ENCODE measurements at places on chromosomes 16 and 17.

DNA sequence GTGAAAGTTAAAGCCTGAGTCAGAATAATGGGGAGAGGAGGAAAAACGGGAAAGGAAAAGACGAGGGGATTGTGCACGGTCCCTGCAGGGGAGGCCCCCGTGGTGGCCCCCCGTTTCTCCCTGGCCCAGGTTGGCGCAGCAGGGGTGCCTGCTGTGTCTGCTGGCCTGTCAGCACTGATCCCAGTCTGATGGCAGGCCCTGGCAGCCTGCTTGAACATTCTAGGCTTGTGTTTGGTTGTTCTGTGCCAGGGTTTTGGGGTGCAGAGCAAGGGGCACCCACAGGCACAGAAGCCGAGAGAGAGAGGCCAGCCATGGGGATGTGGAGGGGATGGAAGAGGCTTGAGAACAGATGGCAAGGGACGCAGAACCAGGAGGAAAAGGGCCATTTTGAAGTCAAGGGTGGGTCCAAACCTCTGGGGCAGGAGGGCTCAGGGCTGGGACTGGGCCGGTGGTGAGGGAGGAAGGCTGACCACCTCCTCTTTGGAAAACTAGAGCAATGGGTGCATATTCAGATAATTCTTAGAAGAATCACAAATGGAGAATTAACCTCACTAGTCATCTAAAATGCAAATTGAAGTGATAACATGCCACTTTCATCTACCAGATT lies 35.9 kb downstream of the TBX4 start:
- DNase-seq, result no peak

GRCh38 chr16:29905668-29906067 lies 5.4 kb downstream of the ASPHD1 start:
- DNase-seq, result no peak

GRCh38 chr17:39602533-39603303 lies 5.0 kb downstream of the NEUROD2 start:
- no peak for DNase-seq

GRCh38 chr17:28379814-28380801 lies 8.6 kb downstream of the SARM1 start:
- no peak for DNase-seq

GRCh38 chr16:10121491-10121890 lies 60.7 kb downstream of the GRIN2A start:
- DNase-seq, result no peak

GRCh38 chr16:57536306-57537193 lies at the start of gene CCDC102A:
Gene CCDC102A (minus strand): TSS chr16:57536571. CDS start chr16:57529177, 7,394 bp downstream.
- DNase-seq, result no peak

- no peak for DNase-seq
Measured at GRCh38 chr17:67528751-67529436, 151.8 kb downstream of the PITPNC1 start.

DNA sequence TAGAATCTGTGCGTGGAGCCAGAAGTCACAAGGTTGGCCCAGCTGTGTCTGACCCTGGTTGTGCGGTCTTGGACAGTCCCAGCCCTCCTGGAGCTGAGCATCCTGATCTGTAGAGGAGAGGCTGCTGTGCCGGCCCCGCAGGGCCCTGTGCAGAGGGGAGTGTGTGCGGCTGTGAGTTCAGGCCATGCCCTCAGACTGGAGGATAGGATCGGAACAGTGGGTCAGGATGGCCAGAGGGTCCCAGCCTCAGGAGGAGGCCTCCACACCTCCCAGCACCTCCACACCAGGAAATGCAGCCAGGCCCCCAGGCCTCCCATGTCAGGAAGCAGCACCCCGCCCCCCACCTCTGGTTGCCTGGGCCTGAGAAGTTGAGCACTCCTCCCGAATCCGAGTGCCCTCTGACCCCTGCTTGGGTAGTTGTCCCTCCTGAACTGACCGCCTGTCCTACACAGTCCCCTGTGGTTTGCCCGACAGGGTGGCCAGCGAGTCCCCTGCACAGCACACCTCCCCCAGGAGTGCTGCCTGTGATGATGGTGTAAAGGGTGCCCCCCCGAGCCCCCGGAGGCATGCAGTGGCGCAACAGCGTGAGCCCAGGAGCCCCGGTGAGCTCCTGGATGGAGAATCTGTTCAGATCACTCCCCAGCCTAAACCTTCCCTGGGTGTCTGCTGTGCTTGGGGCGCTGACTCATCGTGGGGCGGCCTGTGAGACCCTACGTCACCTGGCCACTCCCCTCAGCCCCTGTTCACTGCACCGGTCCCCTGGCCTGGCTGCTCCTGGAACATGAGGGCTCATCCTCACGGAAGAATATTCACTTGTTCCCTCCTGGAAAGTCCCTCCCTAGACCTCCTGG lies 285.2 kb downstream of the SEC14L1 start:
- DNase-seq, result no peak

- DNase-seq, result no peak
Measured at GRCh38 chr16:56748191-56748590, 18.3 kb downstream of the NUP93 start.

DNA sequence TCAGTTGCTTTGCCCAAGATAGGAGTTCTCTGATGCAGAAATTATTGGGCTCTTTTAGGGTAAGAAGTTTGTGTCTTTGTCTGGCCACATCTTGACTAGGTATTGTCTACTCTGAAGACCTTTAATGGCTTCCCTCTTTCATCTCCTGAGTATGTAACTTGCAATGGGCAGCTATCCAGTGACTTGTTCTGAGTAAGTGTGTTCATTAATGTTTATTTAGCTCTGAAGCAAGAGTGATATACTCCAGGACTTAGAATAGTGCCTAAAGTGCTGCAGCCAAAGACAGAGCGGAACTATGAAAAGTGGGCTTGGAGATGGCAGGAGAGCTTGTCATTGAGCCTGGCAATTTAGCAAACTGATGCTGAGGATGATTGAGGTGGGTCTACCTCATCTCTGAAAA lies 8.8 kb upstream of the TANGO6 start:
- no peak for DNase-seq

GRCh38 chr17:53470626-53471025 lies 352.1 kb upstream of the KIF2B start:
- DNase-seq, result no peak

- no peak for DNase-seq
Measured at GRCh38 chr16:47204736-47205504, 61.2 kb upstream of the NETO2 start.

DNA sequence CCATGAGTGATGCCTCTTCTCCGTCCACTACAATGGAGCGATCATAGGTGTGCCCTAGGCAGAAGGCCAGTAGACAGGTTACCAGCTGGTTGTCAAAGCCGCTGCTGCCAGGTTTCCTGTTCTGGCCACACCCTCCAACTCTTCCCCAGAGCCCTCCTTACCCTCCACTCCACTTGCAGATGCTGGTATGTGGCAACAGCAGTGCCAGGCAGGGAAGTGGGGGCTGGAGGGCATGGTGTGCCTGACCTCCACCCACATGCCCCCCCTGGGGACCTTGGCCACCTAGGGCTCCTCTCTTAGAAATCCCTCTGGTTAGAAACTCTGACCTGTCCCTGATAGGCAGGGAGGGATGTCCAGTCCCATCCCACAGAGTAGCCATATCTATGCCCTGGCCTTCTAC lies 1.5 kb downstream of the RRAD start:
- DNase-seq, result no peak

DNA sequence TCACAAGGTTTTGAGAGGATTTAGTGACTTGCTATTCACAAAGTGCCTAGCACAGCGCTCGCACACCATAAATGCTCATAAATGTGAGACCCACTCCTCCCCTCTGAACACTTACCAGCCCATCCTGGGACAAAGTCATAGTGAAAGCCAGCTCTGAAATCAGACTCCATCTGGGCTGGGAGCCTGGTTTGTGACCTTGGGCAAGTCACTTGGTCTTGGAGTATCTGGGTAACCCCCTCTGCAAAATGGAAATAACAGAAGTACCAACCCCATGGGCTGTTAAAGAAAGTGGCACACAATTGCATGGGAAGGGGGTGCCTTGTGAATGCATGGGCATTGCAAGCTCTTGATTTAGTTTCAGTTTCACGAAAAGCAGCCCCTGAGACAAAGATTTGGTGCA lies 104.7 kb upstream of the CDH5 start:
- DNase-seq, result no peak

Measured in NCI-H2081 treated with DMSO at 0.1 percent for 48 hours (cell line).